Stimulated activated CD4-positive, alpha-beta T cell treated with anti-CD3 and anti-CD28 coated beads, Interleukin-12 subunit alpha, Interleukin-12 subunit beta, amount 100 ng/mL, for 48 hours (primary cell): ENCODE measurements at places on chromosomes 7 and 10.
A peak's percentile ranks its signal among the peaks of the same experiment; 100 is the strongest.

DNA sequence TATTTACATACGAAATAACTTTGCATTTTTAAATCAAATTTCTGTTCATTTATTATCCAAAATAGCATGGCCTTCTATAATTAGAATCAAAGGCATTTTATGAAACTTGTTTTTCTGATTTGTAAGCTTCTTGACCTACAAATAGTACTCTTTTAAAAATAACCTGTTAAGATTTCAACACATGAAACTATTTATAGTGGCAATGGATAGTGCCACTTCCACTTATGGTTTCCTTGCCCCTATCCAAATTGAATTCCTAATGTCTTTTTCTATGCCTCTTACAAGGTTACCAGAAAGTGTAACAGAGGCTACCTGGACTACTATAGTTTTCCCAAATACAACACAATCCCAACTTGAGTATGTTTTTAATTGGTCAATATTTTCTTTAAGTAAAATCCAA, 263.5 kb downstream of the SEMA3D start:
- DNase-seq: no peak

- no peak for DNase-seq
These were observed 56.4 kb upstream of the PLPP4 start for GRCh38 chr10:120400601-120401000.

- no peak for DNase-seq
These were observed 20.4 kb upstream of the INPP5F start for GRCh38 chr10:119705434-119705831.

DNA sequence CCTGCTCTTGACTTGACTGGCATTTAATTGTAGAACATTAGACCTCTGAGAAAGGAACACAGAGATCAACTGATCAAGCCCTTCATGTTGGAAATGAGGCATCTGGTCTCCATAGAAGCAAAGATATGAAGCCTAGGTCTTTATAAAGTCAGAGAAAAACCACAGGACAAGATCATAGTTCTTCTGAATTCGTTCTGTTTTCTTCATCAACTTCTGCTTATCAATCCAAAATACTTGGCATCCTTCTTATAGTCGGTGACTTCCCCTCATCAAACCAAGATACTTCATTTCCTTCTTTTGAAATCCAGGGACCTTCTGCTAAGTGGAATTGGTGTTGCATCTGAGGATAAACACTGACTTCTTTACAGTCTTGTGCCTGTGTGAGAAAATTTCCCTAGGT, 77.1 kb upstream of the PRKCQ start:
- no peak for DNase-seq

DNA sequence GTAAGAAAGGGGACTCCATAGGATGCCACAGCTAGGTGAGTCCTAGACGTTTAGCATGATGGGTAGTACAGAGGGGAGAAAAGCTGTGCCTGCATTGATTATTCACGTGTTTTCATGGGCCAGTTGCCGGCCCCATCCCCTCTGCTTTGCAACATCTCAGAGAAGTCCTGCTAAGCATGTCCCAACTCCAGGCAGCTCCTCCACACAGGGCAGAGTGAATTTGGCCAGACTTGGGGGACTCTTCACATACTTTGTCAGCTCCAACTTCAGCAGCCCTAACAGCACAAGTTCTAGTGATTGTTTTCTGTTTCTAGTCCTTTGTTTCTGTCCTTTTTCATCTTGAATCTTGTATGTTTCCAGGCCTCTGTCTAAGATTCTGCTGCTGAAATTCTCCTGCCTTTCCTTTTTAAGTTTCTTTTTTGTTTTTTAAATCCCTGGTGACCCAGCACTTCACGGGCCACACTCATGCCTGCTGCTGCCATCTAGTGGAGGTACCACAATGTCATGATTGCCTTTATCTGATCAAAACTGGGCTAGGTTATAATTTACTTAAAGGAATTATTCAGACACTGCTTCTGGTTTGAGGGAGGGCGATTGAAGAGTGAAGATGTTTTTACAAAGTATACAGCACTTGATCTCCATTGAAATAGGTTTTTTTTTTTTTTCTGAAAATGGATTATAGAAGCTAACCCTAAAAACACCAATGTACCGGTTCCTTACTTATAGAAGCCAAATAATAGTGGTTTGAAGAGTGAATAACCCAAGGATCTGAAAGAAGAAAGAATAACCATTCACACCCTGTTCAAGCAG, 276.9 kb downstream of the CSTF2T start:
- peak; percentile 10 for DNase-seq

DNA sequence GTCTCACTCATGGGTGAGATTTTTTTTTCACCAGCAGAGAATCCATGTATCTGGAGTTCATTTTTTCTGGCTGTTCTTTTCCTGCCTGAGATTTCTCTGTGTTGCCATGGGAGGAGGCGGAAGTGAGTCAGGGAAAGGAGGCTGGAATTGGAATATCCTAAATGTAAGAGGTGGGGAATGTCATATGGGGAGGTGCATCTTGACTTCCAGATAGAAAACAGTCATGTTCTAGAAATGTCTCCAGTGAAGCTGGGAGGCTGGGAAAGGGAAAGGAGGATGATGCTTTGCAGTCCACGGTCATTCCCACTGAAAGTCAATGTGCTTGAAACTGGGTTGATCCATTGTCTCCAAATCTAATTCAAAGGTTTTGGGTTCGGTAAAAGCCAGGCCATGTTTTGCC, 39.7 kb upstream of the HPS1 start:
- DNase-seq: no peak

- no peak for DNase-seq
These were observed 108.3 kb downstream of the EGFR start for GRCh38 chr7:55127135-55127551.

DNA sequence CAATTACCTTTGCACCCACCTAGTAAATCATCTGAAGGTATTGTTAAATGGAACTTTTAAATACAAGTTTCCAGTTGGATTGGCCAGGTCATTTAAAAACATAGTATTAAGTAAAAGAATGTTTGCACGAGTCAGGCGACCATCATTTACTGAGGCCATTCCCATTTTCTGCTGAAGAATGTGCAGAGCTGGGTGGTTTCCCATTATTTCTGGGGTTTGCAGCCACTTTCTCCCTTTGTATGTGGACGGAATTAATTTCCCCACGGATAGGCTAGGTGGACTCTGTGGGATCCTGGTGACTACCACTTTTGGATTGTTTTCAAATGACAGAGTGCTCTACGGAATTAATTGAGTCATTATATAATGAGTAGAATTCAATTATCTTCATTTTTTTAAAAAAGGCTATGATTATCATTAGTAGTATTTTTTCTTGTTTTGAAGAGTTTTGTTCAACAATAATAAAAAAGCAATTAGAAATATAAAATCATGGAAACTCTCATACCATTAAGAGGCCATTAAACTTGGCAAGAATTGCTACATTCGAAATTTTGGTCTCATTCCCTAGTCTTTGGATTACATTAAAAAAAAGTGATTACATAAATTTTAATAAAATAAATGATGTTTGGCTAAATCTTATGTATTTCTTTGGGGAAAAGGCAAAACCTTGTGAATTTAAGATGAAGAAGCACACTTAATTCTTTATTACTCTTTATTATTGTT, 120.4 kb upstream of the FZD8 start:
- DNase-seq: no peak

DNA sequence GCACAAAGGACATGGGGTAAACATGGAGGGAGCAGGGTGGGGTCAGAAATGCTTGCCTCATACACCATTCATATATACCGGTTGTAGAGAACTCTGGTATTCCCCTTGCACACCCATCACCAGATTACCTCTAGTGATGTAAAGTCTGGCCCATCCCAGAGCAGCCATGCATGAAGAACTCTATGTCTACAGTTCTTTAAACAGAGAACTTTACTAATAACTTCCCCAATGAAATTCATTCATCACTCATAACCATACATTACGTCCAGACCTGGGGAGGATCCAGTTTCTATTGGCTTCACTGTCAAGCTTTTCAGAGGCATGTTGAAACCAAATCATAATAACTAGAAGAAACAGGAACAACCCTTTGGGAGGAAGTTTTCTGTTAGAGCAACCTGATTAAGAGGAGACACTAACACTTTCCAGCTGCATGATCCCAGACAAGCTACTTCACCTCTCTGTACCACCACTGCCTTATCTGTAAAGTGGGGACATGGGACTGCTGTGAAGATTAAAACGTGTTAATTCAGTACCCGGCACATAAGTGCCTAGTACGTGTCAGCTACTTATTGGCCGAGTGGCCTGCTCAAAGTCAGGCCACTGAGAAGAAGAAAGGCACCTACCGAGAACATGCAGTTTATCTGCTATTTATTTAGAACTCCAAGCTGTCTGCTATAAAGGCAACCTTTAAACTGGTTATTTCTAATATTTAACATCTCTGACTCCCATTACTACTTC, 59.7 kb downstream of the IGF2BP3 start:
- DNase-seq: no peak

DNA sequence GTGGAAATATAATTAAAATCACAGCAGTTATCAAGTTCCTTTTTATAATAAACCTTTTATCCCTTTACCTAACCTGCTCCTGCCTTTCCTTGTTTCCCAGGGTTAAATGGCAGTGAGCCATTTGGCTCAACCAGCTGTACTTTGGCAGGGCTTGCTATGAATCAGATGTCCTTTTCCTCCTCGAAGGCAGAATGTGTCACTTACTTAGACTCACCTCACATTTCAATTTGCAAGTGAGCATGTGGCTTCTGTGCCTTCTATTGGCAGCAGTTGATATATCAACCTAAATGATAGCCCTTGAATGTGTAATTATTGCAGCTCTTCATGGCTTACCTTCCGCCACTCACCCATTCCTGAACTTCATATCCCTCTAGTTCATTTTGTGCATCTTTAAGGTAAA, 301.7 kb downstream of the CSTF2T start:
- no peak for DNase-seq

- DNase-seq: no peak
These were observed 84.4 kb upstream of the FAM171A1 start for GRCh38 chr10:15455456-15455855.

- no peak for DNase-seq
These were observed 122.2 kb downstream of the PRKAG2 start for GRCh38 chr7:151754688-151755130.

DNA sequence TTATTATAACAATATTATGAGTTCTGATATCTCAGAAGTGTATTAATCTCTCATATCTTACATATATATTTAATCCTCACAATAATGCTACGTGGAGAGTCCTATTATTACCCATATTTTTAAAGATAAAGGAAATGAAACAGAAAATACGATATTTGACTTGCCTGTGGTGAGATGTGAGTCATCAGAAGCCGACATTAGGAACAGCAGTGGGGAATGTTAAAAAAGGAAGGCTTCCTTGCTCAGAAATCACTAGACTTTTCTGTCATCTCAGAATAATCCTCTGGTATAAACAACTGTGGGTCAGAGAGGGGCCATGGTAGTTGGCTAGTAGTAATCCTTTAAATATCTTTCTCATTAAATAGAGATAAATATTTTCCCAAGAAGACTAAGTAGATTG, 402.3 kb upstream of the PCDH15 start:
- DNase-seq: no peak

DNA sequence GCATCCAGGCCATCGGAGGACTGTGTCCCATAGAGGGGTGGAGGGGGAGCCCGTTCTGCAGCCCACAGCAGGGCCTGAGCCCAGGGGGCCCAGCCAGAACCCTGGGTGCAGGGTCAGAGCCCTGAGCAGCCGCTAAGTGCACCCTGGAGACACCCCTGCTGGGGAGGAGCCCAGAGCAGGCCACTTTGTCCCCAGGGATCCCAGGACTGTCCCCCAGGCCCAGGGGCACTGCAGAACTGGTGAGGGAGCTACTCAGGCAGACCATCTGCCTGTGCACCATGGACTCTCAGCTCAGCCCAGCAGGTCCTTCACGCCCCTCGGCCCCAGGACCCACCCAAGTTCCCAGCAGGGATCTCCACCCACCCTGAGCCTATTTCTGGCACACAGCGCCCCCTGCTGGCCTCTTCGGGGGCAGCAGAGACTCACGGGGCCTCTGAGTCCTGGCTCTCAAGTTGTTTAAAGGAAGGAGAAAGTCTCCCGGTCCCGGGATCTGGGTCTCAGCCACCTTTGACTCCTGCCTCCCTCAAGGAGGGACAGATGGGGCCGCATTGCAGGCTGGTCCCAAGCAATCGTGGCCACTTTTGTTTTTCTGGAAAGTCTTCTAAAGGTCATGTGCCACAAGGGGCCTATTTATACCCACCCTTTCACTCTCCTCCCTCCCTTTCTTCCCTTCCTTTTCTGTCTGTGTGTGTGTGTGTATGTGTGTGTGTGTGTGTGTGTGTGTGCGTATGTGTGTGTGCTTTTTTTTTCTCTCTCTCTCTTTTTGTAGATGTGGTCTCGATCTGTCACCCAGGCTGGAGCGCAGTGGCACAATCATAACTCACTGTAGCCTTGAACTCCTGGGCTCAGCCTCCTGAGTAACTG, 90.3 kb downstream of the MYL10 start:
- peak; percentile 20 for DNase-seq

DNA sequence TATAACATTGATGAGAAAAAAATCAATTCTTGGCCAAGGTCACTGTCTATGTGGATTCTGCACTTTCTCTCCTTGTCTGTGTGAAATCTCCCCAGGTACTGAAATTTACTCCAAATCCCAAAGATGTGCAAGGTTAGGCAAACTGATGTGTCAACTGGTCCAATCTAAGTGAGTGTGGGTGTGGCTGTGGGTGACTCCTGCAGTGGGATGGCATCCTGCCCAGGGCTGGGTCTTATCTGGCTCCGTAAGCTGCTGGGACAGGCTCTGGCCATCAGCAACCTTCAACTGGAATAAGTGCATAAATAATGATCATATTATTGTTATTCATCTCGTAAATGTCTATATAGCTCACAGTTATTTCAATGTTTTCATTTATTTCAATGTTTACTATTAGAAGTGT, 79.3 kb downstream of the JCAD start:
- no peak for DNase-seq

GRCh38 chr10:12635127-12635541, 285.8 kb downstream of the CAMK1D start:
- DNase-seq: no peak

- peak; percentile 17 for DNase-seq
These were observed 46.6 kb downstream of the LRRN3 start for GRCh38 chr7:111137296-111138192.

DNA sequence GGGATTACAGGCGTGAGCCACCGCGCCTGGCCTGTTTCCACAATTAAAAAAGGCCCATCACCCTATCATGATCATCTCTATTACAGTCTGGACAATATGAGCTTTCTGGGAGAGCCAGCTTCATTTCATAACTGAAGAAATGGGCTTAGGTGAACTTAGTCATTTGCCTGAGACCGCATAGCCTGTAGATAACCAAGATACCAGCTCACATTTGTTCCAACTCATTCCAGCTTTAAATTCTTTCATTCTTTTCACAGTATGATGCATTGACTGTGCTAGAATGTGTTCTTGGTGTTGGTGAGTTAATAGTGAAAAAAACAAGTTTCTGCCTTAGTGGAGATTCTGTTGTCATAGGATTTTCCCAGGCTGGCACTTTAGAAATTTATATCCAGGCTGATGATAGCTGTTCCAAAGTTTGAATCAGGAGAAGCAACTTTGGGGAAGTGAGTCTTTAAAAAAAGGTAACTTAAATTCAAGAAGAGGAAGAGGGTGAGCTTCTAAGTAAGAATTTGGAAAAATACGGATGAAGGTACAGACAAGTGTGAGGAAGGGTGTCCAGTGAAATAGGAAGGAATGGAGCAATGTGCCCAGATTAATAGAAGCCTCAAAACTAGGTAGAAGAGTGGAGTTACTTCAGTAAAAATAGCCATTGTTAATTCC, 2.1 kb upstream of the H2AZ2 start:
- DNase-seq: no peak

GRCh38 chr10:130370721-130371120, 234.5 kb downstream of the GLRX3 start:
- no peak for DNase-seq
